HepG2 (cell line): ENCODE measurements at places on chromosomes 3 and 15. TPM values are rescaled to one million over a fixed set of nuclear protein-coding genes. Genes with fewer than 3 reads are reported as not detected.

CAPN3 gene
- 0.90 and 1.3 TPM in 2 replicates for total RNA-seq

- DNase-seq, result no peak
Measured at GRCh38 chr3:87311309-87311708, 34.9 kb upstream of the POU1F1 start.

PARL gene
- total RNA-seq, result 58.6 and 60.5 TPM in 2 replicates

ECE2 gene
- not detected in 2 replicates for total RNA-seq

GRCh38 chr3:193843474-193844301 is 250.7 kb downstream of the OPA1 start:
- peak; percentile 70 for DNase-seq

ACTC1 gene
- not detected in 2 replicates for total RNA-seq

GRCh38 chr3:181929501-181929900 is 217.8 kb downstream of the SOX2 start:
- DNase-seq, result no peak

TMEM212 gene
- not detected in 2 replicates for total RNA-seq
